NCI-H510A treated with DMSO at 0.1 percent for 48 hours (cell line): ENCODE measurements at places on chromosomes 12 and 14.

DNA sequence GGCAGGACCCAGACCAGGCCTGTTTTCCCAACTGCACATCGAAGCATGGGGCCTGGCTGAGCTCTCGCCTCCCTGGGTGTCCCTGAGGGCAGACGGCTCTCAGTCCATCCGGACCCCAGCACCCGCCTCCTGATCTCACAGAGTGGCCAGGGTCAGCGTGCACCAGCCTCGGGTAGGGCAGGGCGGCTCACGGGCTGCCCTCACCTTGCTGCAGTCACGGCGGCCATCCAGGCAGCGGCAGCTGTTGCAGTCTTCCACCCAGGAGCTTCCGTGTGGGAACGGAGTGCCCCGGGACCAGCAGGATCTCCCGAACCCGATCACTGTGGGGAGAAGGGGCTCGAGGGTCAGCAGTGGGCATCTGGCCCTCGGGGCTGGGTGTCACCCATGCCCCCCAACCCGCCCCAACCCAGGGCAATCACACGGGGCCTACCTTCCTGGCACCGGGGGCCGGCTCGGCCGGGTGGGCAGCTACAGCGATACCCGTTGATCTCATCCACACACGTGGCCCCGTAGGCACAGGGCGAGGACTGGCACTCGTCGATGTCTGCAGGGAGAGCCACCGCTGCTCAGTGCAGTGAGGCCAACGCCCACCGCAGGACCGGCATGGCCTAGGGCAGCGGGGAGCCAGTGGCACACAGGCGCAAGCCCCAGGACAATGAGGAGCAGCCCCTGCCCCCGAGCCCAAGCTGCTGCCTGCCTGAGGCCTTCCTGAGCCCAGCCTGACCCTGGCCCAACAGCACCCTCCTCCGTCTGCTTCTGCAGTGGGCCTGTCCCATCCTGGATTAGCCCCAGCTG lies 22.2 kb downstream of the JAG2 start:
- DNase-seq: no peak

- DNase-seq: no peak
These were observed 146.8 kb upstream of the KITLG start for GRCh38 chr12:88726806-88727720.

- DNase-seq: no peak
These were observed 21.9 kb upstream of the PTGR2 start for GRCh38 chr14:73829526-73830431.

DNA sequence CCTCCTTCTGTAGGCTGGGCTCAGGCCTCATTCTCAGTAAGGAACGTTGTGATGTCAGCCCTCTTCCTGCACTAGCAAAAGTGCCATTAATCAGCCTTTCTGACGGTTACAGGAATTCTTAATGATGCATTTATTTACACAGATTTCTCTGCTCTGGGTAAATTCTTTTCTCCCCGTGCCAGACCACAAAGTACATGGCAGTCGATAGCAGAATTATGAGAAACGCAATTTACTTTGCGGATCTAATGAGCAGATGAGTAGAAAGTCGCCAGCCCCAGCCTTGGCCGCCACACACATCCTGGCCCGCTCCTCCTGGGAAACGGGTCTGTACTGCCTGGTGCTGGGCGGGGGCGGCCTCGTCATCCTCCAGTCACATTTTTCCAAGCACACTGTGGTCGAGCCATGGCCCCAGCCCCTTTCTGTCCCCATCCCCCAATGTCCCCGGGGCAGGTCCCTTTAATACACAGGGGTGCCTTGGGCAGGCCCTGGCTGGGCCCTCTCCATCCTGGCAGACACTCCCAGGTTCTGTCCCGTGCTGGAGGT lies 25.9 kb downstream of the NOC4L start:
- no peak for DNase-seq

DNA sequence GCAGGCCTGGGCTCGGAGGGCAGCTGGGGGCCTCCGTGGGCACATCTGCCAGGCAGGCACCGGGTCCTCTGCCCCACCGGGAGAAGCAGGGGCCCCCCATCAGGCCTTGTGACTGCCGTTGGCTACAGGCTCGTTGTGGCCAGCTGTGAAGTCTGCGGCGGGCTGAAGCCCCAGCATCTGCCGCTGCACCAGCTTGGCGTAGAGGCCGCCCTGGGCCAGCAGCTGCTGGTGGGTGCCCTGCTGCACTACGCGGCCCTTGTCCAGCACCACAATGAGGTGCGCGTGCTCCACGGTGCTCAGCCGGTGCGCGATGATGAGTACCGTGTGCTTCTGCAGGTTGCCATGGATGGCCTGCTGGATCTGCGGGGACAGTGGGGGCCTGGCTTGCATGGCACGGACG lies 33.9 kb upstream of the VPS37B start:
- DNase-seq: no peak

DNA sequence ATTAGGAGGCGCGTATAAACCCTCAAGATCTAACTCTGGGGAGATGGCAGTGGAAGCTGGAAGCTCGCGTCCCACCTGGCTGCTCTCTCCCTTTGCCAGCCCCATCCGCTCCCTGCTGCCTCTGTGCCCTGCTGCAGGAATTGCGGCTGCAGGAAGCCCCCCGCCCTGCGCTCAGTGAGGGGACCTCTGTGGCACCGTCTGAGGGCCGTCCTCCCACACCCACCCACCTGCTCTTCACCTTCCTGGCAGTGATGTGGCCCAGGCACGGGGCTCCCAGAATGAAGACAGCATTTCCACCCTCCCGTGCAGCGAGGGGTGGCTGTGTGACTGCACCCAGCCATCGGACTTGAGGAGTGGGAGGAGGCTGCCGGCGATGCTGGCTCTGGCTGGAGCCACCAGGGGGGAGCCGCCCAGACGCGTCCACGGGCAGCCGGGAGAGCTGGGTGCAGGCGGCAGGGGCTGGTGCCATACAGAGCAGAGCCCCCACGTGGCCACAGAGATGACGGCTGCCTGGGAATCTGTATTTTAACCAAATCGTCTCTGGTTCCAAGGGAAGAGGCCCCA lies 28.3 kb upstream of the GALNT9 start:
- no peak for DNase-seq
